ENCODE measurements at places on chromosomes 11 and 22.

DNA sequence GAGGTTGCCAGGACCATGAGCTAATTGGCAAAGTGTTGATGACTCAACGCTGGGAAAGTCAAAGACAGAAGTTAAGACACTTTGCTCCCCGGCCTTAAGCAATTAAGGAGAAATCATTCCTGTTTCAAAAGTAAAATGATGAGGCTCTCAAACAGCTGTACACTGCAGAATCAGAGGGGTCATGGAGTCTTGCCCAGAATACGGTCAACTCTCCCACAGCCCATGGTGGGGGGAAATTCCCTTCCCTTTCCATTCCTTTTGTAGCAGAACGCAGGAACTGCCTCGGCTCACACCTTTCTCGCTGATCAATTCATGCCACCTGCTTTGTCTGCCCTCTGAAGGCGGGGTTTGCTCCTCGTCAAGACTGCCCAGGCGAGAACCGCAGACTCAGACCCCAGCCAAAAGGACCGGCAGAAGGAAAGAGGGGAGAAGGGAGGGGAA, 52.8 kb downstream of the MN1 start:
- no peak for DNase-seq

DNA sequence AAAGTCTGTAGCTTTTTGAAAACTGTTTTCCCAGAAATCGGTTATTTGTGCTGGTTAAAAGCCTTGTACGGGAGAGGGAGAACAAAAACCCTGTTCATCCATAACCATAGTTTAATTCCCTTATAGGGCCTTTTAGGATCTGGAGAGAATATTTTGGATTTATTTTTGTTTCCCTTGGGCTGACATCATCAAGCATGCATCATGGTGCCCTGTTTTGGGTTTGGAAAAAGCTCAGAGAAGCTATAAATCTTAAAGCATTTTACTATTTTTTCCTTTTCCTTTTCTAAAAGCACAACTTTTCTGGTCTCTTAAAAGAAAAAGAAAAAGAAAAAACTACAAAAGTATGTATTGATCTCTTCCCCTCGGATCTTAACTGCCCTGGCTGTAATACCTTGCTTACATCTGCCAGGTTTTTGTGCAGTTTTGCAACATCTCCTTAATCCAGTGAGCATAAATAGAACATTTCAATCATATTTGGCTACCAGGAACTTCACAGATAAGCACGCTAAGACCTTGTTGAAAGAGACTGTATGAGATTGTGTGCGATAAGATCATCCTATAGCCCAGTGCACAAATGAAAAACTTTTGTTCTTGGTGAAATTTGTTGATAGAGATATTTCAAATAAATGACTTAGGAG, 88.0 kb downstream of the ZBTB16 start:
- DNase-seq = no peak

DNA sequence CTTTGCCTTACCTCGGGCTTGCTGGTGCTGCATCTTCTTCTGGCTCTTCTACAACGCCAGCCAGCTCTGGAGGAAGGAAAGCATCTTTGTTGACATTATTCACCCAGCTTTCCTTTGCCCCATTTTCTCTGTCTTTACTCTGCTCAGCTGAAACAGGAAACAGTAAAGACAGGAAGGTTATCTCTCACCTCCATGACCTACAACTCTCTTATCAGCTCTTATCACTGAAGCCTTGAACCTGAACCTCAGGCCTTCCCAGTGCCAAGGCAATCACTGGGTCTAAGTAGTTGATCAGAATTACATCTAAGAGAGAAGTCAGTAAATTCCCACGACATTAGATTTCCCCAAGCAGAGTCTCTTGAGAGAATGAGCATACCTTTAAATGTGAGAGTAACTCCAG, 59.6 kb upstream of the CCDC89 start:
- no peak for DNase-seq

DNA sequence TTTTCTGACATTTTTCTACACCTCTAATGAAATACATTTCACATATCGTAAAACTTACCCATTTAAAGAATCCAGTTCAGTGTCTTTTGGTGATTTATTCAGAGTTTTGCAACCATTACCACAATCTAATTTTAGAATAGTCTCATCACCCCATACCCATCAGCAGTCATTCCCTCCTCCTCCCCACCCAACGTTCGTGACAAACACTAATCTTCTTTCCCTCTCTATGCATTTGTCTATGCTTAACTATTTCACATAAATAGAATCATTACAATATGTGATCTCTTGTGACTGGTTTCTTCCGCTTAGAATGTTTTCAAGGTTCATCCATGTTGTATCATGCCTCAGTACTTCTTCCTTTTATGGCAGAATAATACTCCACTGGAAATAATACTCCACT, 9.5 kb downstream of the TTC28 start:
- DNase-seq = no peak

GRCh38 chr11:96052921-96053651, 129.2 kb upstream of the MTMR2 start:
- DNase-seq = no peak

Data from stimulated activated CD4-positive, alpha-beta T cell treated with anti-CD3 and anti-CD28 coated beads, Interleukin-15, amount 100 ng/mL, for 1 hour (primary cell).